Activated CD4-positive, alpha-beta T cell treated with anti-CD3 and anti-CD28 coated beads, Interleukin-2, Interleukin-6, amounts not matched to agents 100 ng/mL and 50 ng/mL, durations not matched to agents 16 hours and 8 hours (primary cell): ENCODE measurements at places on chromosomes 5 and 9.

- no peak for DNase-seq
These were observed 12.4 kb upstream of the ARAP3 start for GRCh38 chr5:141694479-141694878.

DNA sequence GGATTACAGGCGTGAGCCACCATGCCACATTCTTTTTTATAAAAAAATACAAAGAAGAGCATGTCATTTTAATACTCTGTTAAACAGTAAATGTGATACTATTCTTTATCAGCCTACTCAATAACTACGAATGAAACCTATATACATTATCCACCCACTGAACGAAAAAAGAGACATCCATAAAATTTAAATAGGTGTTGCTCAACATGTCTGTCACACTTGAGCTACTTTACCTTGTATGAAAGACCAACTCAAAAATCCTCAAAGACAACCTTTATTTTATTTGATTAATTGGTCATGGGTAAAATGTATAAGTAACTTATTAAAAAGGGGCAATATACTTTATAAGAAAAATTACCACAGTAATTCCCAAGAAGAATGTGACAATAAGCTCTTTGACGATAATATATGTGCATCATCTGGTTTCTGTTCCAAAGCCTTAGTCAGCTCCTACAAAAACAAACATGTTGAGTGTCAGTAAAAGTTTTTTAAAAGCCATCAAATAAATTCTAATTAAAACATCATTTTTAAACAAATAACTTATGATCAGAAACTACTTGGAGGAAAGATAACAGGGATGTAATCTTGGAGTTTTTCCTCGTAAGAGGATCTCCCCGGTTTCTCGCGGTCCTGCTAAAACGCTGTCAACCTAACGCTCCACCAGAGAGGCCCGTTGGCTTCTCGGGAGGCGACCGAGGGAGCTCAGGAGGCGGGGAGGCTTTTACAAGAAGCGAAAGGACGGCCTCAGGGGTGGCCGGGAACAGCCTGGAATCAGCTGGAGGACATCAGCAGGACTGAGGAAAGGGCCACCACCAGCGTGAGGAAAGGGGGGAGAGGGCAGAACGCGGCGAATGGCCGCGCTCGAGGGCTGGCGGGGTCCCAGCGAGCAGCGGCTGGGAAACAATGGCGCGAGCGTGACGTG is 13.5 kb upstream of the ANKRD18B start:
- peak; percentile 57 for DNase-seq

DNA sequence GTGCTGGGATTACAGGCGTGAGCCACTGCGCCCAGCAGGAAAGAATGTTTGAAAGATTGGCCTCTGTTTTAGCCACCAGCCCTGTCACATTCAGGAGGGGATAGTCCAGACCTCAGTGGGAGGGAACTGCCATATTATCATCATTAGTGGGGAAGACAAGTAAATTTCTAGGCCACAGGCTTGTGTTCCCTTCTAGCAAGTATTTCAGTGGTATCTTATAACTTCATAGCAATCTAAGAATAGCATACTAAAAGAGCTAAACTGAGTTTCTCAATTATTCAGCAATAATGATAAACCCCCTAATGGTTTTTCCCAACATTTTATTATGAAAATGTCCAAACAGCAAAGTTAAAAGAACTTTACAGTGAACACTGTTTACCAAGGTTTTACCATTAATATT is 30.0 kb downstream of the SLC25A51 start:
- no peak for DNase-seq

GRCh38 chr9:2023532-2023931 is 8.4 kb downstream of the SMARCA2 start:
- peak; percentile 76 for DNase-seq

- no peak for DNase-seq
These were observed 33.8 kb upstream of the PANK3 start for GRCh38 chr5:168612996-168613395.

DNA sequence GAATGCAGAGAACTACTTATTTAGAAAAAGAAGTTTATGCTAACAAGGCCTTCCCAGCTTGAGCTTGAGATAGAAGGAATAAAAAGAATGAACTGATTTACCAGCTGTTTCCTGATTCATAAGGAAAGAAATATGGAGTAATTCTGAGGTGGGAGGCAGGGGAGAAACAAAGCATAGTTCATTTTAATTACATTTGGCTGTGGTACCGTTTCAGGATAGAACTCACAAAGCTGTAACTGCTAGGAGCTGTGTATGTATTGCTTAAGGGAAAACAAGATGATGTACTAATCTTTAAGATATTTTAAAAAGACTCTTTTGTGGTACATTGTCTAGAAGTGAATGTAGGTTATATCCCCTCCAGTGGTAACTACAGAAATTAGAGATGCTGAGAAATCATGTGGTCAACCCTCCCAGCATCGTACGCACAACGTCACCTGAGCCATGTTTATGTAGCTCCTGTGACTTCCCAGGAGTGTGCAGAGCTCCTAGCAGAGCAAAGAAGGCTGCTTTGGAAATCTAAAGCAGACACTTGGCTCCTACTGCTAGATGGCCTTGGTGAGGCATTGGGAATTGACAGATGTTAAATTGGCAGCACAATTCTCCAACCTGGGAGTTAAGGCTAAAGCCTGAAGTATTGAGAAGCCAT is 208.3 kb upstream of the VLDLR start:
- no peak for DNase-seq

GRCh38 chr5:80031109-80031508 is 4.0 kb upstream of the THBS4 start:
- no peak for DNase-seq

DNA sequence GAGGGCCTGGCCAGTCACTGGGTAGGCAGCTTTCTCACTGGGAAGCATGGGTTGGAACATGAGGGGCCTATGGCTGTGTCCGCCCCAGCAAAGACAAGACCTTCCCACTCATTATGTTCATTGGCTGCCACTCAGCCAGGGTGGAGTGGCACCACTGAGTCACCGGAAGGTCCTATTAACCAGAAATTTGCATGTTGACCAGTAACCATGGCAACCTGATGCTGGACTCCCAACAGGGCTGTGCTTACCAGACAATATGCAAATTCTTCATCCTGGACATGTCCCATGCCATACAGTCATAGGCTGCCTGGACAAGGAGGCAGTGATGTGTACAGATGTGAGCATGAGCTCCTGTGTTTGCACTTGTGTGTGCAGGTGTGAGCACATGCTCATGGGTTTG is 66.7 kb downstream of the PSD2 start:
- DNase-seq, result no peak

DNA sequence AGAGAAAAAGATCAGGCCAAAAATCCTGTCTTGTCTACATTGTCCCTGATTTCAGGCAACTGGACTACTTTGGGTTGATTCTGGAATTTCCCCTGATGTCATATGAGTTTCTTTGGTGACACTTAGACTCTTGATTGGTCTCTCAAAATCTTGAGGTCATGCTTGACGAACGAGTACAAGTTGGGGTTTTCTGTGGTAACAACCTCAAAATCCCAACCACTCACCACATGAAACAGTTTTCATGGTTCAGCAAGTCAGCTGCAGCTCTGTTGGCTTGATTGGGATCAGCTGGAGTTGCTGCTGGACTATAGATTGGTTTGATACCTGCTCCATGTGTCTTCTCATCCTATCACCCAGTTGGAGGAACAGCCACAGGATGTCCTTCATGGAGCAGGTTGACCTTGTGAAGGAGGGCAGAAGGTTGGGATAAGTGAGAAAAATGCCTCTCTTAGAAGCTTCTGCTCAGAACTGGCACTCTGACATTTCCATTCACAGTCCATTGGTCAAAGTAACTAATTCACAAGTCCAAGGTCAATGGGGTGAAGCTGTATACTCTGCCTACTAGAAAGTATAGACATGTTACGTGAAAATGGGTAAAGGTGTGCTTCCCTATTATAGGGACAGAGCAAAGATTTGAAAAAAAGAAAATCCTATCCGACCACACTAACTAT is 284.5 kb downstream of the SH3GL2 start:
- peak; percentile 1 for DNase-seq

GRCh38 chr5:157915638-157916037 is 56.7 kb upstream of the CLINT1 start:
- DNase-seq, result no peak

GRCh38 chr5:37683072-37683471 is 156.8 kb downstream of the GDNF start:
- no peak for DNase-seq

DNA sequence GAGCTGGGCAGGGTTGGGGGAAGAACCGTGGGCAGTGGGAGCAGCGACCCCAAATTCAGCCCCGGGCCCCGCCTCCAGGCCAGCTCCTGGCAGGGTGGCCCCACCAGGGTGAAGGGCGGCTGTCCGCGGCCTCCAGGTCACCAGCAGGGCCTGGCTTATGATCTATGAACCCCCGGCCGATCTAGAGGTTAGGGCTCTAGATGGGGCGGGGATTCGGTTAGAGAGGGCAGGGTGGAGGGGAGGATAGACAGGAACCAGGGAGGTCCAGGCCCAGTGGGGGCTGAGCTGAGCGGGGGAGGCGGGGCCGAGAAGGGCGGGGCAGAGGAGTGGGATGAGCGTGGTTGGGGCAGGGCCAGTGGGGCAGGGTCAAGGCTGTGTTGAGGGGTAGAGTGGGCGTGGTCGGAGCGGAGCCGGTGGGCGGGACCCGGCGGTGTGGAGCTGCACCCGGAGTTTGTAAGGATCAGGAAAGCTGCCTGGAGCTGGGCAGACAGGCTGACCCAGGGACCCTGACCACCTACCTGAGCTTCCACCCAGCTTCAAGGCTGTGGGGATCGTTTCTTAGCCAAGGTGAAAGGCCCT is 29.3 kb upstream of the OBP2B start:
- peak; percentile 50 for DNase-seq

GRCh38 chr9:128887914-128888350 is 6.0 kb downstream of the LRRC8A start:
- DNase-seq, result no peak

GRCh38 chr5:107551088-107551487 is 119.6 kb downstream of the EFNA5 start:
- no peak for DNase-seq

- DNase-seq, result no peak
These were observed 29.1 kb upstream of the SEC16A start for GRCh38 chr9:136511670-136512592.

GRCh38 chr5:133635051-133635450 is 22.7 kb upstream of the FSTL4 start:
- DNase-seq, result no peak

GRCh38 chr9:36136272-36136893 is at the start of gene GLIPR2:
Gene GLIPR2, plus strand, starts transcription at chr9:36136733. Its CDS starts 46 bp downstream, at chr9:36136779.
- DNase-seq, result peak; percentile 85

GRCh38 chr5:158406884-158407823 is 548.2 kb upstream of the CLINT1 start:
- DNase-seq, result peak; percentile 39

GRCh38 chr5:102539996-102540728 is 41.4 kb upstream of the SLCO6A1 start:
- no peak for DNase-seq

DNA sequence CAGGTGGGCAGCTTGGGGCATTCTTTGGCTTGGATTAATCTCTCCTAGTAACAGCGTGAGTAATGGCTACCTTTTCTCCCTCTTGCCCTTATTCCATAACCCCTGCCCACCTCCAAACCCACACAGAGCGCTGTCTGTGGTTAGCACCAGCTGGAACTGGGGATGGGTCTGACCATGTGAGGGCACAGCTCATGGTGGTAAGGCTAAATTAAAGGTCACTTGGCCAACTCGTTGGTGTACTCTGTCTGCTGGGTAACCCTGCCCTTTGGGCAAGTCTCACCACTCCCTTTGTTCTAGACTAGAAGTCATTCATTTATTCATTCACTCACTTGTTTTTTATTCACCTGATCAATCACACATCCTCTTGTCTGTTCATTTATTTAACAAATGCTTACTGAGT is 27.8 kb downstream of the PPARGC1B start:
- DNase-seq, result no peak

- no peak for DNase-seq
These were observed 42.0 kb upstream of the PITX1 start for GRCh38 chr5:135076051-135076491.
